ENCODE measurements at places on chromosomes 2 and 18.

GRCh38 chr2:233039212-233039845, 6.9 kb downstream of the NEU2 start:
- no peak for DNase-seq

- no peak for DNase-seq
Measured at GRCh38 chr18:42883169-42883568, 232.3 kb downstream of the RIT2 start.

DNA sequence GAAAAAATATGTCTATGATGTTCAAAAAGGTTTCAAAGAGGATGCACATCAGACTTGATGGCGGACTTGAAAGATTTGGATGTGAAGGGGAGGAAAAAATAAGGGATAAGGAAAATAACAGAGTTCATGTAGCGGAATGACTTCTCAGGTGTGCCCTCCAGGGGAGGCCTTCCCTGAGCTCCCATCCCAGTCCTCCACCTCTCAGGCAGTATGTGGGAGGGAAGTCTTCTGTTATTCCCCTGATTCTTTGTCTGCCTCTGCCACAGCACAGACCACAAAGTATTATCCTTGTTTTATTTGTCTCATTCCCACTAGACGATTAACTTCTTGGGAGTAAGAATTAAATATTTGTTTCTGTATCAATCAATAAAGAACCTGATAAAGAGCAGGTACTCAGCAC, 17.7 kb downstream of the COL5A2 start:
- no peak for DNase-seq

GRCh38 chr2:72924353-72925240, 7.3 kb downstream of the EMX1 start:
- DNase-seq: no peak

DNA sequence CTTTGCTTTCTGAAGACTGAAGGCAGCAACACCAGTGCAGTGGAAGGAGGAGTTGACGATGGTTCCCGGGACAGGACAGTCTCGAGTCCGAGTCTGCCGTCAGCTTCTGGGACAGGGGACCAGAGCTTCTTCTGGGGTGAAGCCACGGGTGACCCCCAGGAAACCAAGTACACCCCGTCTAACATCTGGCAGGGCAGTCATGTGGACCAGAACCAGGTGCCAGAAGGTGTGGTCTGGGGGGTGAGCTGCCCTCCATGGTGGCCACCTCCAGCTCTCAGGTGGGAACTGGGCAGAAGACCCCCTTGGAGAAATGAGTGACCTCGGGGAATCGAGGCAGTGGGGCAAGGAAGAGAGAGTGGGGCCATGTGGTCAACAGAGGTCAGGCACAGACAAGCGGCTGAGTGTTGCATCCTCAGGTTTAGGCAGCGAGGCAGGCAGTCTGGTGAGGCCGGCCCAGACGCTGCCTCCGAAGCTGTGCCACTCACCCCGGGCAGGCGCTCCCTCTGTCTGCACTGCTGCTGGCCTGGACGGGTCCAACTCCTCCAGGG, 204.3 kb downstream of the HDAC4 start:
- DNase-seq: no peak

- no peak for DNase-seq
Measured at GRCh38 chr2:100948942-100949811, 52.9 kb upstream of the RPL31 start.

GRCh38 chr2:230564805-230565779, 147.6 kb upstream of the CAB39 start:
- DNase-seq: no peak

- no peak for DNase-seq
Measured at GRCh38 chr2:238854246-238854645, 6.4 kb downstream of the TWIST2 start.

GRCh38 chr2:776038-776437, 98.8 kb upstream of the TMEM18 start:
- no peak for DNase-seq

GRCh38 chr2:54667726-54668650, 55.5 kb upstream of the EML6 start:
- DNase-seq: no peak

- peak; percentile 27 for DNase-seq
Measured at GRCh38 chr2:69946351-69947324, 14.8 kb downstream of the ASPRV1 start.

DNA sequence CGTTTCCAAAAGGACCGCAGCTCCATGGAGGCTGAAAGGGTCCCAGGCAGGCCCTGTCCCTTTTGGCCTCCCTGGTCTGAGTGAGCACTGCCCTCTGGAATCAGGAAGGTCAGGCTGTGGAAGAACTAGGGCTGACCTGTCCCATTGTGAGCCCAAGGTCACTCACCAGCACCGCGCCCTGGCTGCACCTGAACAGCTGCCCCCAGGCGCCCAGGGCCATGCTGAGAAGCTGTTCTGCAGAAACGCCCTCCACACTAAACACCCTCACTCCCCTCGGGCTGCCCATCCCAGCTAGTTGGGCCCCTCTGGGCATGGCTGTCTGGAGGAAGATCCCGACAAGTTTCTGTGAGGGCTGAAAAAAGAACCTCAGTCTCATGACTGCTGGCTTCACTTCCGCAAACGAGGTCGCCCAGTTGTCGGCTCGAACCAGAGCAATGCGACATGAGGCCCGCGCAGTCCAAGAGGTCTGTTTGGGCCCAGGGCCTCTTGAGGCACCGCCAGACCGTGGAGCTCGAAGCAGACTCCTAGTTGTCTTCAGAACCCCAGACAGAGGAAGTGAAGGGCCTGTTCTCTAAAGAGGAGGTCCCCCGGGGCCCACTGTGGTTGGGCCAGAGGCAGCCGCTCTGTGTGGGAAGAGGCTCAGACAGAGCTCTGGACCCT, 64.4 kb downstream of the INPP5D start:
- DNase-seq: no peak

DNA sequence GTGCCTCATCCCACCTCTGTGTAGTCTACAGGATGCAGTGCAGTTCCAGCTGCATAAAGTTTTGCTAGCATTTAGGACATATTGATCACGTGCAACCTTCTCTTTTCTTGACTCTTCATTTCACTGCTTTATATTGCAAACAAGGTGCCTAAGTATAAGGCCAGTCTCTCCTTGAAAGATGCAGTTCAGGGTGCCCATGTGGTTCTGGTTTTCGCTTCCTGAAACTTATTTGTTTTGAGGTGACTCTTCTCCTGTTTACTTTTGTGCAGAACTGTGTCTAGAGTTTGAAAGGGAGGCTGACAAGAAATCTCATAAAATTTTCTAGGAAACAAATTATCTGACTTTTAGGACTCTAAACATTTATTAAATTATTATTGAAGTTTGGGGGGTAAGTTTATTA, 189.9 kb downstream of the UBE2E3 start:
- no peak for DNase-seq

DNA sequence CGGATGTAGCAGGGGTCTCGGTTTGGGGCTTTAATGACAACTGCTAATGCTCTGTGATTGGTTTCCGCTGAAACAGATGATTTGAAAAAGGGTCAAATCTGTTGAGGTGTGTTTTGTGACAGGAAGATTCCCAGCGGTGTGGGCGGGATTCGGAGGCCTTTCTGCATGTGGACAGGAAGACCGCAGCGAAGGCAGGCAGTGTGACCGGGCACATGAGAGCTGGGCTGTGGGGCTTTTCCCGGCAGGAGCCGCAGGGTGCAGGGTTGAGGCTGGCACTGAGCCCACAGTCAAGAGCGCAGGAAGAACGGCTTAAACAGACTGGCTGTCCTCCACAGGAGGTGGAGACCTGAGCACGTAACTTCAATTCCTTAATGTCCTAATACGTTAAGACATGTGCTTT, 180.0 kb upstream of the TPO start:
- no peak for DNase-seq

DNA sequence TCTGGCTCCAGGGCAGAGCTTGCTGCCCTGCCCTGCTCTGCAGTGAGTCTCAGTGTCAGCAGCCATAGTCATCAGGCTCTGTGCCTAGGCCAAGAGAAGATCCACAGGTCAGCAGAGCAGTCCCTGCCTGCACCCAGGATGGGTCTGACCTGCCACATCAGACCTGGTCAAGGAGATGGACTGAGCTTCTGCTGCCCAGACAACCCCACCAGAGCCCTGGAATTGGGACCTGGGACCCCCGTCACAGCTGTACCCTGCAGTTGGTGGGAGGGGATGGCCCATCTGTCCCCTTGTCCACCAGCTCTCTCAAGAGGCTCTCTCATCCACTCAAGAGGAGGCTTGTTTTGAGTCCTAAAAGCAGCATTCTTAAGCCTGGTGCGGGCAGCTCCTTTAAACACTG, 142.6 kb downstream of the TFCP2L1 start:
- no peak for DNase-seq

DNA sequence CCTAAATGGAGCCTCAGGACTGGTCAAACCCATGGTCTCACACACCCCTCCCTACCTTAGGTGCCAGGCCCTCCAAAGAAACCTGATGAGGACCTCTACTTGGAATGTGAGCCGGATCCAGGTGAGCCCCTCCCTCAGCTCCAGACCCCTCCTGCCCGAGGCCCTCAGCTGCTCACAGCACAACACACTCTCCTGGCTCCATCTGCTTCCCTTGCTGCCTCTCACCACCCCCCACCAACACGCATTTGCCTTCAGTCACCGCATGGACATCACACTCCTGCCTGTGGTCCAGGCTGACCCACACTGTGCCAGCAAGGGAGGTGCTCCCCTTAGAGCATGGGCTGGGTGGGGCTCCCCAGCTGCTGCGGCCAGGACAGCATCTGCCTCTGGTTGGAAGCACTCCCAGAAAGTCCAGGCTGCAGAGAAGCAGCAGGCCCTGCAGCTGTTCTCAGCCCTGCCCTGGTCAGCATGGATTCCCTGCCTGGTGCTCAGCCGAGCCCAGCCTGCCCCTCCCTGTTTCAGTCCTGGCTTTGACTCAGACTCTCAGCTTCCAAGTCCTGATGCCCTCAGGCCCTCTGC, 15.1 kb downstream of the SH2D6 start:
- DNase-seq: peak; percentile 19

DNA sequence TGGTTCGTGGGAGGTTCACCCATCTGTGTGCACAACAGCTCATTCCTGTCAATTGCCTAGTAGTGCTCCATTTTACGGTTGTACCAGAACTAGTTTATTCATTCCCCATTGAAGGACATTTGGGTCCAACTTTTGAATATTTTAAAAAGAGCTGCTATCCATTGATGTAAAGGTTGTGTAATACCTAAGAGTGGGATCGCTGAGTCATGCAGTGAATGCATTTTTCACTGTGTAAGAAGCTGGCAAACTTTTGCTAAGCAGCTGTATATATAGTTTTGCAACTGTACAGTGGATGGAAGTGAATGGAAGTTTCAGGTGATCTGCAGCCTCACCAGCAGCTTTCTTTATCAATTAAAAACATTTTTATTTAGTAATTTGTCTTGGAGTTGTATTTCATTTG, 104.5 kb downstream of the DCDC2C start:
- no peak for DNase-seq

DNA sequence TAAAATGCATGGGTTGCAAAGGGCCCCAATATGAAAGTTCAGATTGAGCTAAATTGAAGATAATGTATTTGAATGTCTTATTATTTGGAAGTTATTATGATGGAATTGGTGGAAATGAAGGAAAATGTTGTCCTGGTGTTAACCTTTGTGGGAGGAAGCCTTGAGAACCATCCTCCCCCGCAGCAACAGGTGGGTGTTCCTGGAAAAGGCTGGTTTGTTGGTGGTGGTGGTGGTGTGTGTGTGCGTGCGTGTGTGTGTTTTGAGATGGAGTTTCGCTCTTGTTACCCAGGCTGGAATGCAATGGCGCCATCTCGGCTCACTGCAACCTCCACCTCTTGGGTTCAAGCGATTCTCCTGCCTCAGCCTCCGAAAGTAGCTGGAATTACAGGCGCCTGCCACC, 36.2 kb downstream of the CHRNA1 start:
- no peak for DNase-seq

GRCh38 chr2:98453531-98453930, 8.9 kb downstream of the INPP4A start:
- no peak for DNase-seq

- DNase-seq: no peak
Measured at GRCh38 chr2:216057688-216058193, 23.9 kb downstream of the PECR start.

- no peak for DNase-seq
Measured at GRCh38 chr18:77487951-77488740, 238.5 kb downstream of the GALR1 start.

DNA sequence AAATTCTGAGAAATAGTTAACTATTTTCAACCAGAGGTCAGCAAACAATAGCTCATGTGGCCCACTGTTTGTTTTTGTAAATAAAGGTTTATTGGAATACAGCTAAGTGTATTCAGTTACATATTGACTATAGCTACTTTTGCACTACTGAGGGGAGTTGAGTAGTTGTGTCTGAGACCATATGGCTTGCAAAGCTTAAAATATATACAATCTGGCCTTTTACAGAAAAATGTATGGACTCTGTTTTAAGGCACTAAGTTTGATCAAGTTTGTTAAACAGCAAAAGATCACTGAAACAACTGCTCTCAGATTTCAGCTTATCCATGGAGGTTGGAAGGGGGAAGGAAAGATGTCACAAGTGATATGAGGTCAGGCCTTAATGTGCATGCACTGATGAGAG, 667.1 kb downstream of the CNTNAP5 start:
- no peak for DNase-seq

GRCh38 chr2:241940329-241940728, 70.8 kb downstream of the RTP5 start:
- DNase-seq: no peak

DNA sequence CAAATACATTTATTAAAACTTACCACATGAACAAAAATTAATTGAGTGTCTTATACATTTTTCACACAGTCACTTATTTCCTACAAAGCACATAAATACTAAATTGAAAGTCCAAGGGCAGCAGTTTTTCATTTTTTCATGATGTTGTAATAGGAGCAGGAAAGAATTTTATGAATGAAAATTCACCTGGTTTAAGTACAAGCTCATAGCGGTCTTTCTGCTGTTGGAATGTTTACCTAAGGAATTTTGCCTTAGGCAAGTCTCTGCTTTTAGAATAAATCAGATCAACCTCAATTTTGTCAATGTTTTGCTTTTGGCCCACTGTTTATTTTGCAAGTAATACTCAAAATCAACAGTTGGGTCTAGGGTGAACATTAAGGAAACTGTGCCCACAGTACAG, 40.0 kb downstream of the ETAA1 start:
- DNase-seq: no peak

DNA sequence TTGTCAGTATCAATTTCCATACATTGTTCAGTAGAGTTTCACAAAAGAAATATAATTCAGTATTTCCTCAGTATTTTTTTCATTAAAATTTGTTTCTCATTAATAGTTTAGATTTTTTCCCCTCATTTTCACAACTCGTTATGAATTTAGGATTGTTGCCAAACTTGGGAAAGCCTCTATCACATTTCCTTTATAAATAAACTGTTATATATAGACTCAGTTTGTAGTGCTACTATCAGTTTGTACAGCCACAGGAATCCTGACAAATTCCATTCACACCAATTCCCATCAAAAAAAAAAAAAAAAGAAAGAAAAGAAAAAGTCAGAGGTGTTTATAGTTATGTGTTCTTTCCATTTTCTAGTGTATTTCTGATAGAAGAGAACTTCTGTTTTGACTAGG, 123.3 kb upstream of the DCC start:
- no peak for DNase-seq

- no peak for DNase-seq
Measured at GRCh38 chr2:230225486-230225885, at the start of gene SP140. SP140 (plus strand) TSS chr2:230225736; CDS start chr2:230225845, 109 bp downstream.

All from hematopoietic multipotent progenitor cell treated with erythropoietin and hydrocortisone succinate and interleukin-3 and kit ligand, for 17 days (in vitro differentiated cells).